ENCODE measurements at places on chromosomes 16 and 17. TPM values are rescaled to one million over a fixed set of nuclear protein-coding genes. Genes with fewer than 3 reads are reported as not detected.

GRCh38 chr17:4626734-4627256 lies 14.7 kb downstream of the ALOX15 start:
- DNase-seq = no peak

DNA sequence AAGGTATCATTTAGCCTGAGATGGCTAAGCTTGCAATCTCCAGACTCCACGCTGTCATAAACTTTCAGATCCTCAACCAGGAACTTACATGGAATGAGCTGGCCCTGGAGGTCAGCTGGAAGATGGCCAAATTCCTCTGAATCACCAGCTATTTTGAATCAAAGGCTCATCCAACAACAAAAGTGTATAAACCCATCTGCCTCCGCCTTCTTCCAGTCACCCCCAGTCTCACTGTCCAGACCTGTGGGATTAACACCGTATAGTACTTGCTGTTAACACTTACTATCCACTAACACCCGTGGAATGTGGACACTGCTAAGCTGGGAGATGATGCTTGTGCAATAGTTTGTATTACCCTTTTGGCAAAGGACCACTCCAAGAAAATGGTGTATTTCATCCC lies 1.9 kb upstream of the LCMT1 start:
- no peak for DNase-seq

The KRTAP3-2 gene
- total RNA-seq = not detected

DNA sequence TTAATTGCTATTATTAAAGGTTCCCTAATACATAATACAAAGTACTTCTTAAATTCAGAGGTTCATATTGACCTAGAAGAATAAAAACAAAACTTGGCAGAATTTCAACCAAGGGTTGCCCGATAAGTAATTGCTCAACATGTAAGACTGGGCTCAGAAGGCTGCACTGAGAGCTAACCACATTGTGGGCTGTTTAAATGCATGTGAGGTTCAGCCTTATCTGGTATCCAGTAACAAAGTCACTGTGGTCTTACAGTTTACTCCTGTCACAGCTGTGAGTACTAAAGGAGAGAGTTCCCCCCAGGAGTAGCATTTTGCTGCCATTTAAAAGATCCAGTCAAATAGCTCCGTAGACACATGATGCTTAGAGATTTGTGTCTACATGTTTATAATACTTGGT lies 1.6 kb upstream of the DHRS11 start:
- DNase-seq = no peak

All from thoracic aorta (tissue), 2 donors.